ENCODE measurements at places on chromosomes 2 and 18.

GRCh38 chr18:32454593-32454992 lies 16.1 kb downstream of the GAREM1 start:
- no peak for DNase-seq

DNA sequence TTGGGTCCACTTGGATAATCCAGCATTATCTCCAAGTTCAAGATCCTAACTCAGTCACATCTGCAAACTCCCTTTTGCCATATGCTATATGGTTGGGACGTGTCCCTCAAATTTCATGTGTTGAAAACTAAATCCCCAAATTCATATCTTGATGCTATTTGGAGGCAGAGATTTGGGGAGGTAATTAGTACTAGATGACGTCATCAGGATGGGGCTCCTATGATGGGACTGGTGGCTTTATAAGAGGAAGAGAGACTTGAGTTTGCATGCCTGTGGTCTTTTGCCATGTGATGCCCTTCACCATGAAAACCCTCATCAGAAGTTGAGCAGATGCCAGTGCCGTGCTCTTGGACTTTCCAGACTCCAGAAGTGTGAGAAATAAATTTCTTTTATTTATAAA lies 16.8 kb upstream of the SMAD4 start:
- DNase-seq, result no peak

GRCh38 chr2:144143294-144144151 lies 376.4 kb downstream of the ZEB2 start:
- DNase-seq, result no peak

DNA sequence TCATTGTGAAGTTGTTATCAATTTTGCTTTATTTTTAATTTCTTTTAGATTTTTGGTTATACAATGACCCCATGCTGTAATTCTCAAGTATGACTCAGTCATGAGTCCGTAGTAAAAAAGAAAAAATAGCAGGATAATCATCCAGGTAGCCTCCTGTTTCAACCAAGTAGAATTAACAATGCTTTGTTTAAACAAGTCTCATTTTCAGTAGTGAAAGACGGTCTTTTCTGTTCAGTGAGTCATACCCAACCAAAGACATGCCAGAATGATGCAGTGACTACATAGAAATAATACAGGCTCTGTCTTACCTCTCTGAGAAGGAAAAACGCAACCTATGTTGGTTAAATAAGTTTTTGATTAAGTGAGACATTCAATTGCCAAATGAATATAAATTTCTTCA lies 67.8 kb upstream of the DSC1 start:
- no peak for DNase-seq

DNA sequence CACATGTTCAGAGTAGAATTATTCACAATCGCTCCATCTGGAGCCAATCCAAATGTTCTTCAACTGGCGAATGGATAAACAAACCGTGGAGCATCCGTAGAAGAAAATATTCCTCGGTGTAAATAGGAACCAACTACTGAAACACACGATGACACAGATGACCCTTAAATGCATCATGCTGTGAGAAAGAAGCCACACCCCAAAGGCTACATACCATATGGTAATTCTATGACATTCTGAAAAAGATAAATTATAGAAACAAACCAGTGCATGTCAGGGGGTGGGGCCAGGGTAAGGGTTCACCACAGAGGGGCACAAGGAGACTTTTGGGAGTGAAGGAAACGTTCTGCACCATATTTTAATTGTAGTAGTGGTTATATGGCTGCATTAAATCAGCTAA lies 312.2 kb upstream of the SMIM21 start:
- DNase-seq, result no peak

DNA sequence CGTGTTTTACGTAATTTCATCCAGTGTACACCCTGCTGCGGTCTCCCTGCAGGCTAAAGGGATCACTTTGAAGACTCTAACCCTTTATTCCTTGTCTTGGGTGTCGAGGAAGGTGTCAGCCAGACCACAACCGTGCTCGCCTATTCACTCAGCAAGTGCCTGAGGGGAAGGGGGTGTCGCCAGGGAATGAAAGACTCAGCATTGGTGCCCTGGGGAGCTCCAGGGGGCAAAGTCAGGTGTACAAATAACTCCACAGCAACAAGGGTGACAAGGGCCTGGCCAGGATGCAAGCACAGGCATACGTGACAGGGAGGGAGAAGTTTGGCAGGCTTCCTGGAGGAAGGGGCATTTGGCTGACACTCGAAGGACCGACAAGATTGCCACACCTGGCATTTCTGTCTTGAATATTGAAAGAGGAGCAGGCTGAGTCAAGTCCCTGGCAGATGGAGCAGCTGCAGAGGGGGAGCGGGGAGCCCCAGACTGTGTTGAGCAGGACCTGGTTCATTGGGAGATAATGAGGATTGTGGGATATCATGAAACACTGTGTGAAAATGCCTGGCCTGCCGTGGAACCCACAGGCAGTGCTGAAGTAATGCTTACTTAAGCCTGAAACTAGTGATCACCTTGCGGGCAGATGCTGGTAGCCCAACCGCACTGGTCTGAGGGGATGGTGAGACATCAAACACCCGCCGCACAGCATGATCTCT lies 93.9 kb downstream of the RHOB start:
- no peak for DNase-seq

DNA sequence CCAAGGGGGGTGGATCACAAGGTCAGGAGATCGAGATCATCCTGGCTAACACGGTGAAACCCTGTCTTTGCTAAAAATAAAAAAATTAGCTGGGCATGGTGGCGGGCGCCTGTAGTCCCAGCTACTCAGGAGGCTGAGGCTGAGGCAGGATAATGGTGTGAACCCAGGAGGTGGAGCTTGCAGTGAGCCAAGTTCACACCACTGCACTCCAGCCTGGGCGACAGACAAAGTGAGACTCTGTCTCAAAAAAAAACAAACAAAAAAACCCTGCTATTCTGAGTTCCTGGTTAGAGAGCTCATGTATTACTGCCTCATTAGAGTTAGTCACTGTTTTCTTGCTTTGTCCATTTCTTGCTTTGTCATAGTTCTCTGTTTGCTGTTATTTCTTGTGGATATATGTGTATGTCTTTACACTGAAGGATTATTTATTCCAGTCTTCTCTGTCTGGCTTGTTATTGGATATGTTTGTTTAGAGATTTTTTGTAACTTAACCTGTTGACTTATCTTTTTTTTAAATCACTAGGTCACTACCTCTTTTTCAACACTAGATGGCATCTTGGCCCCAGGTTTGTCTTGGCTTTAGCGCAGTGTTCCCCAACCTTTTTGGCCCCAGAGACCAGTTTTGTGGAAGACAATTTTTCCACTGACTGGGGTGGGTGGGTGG lies 17.0 kb downstream of the TTLL4 start:
- no peak for DNase-seq

DNA sequence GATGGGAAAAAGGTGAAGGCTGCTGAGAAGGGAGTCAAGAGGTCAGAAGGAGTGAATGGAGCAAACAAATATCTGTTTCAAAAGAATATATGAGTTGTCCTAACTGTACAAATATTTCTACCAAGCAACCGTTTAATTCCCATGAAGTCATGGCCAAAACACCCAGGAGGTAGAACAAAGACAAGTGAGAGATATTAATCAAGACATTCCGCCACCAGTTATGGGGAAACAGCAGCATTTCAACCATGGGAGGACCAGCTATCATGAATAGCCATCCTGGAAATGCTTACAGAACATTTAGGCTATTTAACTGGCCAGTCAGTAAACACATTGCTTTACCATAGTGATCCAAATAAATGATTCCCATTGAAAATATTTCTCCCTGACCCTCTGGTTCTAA lies 396.3 kb downstream of the IRS1 start:
- no peak for DNase-seq

DNA sequence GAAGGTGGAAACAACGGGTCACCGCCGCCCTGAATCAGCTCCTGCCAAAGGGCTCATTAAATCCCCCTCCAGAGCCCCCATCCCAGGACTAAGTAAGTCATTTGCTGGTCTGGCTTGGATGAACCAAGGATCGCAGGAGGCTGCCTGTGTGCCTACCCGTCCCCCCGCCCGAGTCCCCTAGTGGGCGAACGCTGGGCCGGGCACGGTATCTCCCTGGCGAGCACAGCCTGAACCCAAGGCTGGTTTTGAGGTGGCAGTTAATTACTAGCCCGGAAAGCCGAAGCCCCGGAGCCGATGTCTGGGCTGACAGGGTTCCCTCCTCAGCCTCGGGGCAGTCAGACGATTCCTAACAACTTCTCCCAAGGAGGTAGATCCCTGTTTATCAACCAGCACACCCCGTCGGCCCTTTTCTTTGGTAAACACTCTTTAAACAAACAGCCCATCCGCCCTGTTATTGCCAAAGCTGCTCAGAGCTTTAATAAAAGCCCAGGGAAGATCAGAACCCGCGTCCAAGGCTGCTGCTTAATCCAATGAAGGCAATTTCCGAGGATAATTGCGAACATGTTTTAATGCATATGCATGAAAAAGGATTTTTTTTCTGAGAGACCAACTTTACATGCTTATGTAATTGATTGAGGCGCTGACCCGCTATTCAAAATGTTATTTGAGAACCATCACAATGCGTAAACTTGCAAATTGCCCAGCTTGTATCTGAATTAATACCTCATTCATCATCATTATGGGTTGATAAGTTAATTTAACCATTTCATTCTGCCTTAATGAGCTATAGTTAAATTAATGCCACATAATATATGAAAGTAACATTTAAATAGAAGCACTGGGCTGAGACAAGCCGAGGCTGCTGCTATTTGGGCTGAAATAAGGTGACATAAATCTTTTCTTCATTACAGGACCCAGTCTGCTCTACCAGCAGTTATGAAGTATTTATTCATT lies 10.5 kb downstream of the EVX2 start:
- no peak for DNase-seq

- no peak for DNase-seq
Observed at GRCh38 chr2:79619442-79619841, 106.6 kb downstream of the CTNNA2 start.

- DNase-seq, result no peak
Observed at GRCh38 chr18:22900558-22901238, 32.4 kb upstream of the RBBP8 start.

- no peak for DNase-seq
Observed at GRCh38 chr2:26651470-26651771, 10.3 kb upstream of the CIB4 start.

Data from activated CD8-positive, alpha-beta memory T cell treated with anti-CD3 and anti-CD28 coated beads for 4 hours (primary cell).